CD8-positive, alpha-beta T cell (primary cell): ENCODE measurements at places on chromosomes 16 and 17. TPM values are rescaled to one million over a fixed set of nuclear protein-coding genes. Genes with fewer than 3 reads are reported as not detected.

KRTAP2-2 gene
- not detected for total RNA-seq

TMEM238L gene
- total RNA-seq: not detected

ZNF597 gene
- 4.6 TPM for total RNA-seq

GRCh38 chr17:21475571-21475970 lies 99.4 kb downstream of the KCNJ12 start:
- DNase-seq: no peak

DNA sequence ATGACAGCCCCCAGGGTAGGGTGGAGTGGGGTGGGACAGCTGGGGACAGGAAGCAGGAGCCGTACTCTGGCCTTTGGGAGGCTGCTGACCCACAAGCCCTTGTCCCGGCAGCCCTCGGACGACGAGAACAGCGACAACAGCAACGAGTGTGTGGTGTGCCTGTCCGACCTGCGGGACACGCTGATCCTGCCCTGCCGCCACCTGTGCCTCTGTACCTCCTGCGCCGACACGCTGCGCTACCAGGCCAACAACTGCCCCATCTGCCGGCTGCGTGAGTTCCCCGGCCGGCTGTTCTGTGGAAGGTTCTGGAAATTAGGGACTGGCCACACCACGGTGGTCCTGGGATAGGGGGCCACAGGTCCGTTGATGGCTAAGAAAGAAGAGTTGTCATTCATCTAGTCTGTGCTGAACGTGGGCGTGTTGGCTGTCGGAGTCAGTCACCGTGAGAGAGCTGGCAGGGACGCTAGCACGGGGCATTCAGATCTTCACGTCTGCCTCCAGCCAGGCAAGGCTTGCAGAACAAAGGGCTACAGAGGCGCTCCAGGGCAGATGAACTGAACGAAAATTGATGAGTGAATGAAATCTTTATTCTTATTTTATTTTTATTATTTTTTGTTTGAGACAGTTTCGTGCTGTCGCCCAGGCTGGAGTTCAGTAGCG lies 19.8 kb upstream of the NUDT16L1 start:
- no peak for DNase-seq

GRCh38 chr17:81037798-81038733 lies 3.1 kb downstream of the BAIAP2 start:
- no peak for DNase-seq

DNA sequence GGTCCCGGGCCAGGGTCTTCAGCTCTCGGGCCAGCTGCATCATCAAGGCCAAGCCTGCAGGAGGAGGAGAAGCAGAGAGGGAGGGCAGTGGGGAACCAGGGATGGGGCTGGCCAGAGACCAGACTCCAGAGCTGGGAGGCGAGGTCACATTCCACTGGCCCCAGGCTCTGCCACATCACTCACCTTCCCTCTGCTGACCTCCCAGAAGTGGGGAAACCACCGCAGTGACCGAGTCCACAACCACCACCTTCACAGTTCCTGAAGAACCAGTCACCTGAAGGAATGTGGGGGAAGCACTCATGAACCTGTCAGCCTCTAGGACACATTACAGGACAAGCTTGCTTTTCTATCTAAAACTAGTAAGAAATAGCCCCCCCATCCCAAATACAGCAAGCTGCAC lies 16.4 kb downstream of the RAD51D start:
- no peak for DNase-seq

DNA sequence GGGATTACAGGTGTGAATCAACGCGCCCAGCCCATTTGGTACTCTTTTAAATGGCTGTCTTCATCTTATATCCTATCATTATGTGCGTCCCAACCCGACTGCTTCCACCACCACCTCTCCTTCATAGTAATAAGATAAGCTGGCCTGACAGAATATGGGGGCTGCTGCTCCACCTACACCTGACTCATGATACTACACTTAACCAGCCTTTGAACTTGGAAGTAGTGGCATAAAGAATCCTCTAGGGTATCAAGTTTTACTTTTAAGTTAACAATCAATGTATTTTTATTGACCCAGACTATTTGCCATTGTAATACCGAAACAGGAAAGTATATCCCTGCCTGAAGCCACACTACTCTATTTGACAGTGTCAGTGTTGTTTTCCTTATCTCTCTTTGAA lies 18.8 kb downstream of the PDZD9 start:
- no peak for DNase-seq

DNA sequence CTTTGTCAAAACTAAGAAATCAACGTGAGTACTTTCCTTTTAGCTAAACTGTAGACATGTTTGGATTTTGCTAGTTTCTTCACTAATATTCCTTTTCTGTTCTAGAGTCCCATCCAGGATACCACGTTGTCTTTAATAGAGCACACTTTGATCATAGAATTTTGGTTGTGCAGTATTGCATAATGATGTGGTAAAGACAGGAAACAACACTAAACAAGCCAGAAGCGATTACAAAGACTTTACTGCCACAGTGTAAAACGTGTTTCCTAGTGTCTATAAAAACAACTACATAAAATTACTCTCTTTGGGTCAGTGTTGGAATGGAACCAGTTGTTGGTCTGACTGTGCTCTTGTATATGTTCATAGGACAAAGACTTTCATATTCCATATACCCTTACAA lies 19.3 kb downstream of the SHISA9 start:
- DNase-seq: no peak

DNA sequence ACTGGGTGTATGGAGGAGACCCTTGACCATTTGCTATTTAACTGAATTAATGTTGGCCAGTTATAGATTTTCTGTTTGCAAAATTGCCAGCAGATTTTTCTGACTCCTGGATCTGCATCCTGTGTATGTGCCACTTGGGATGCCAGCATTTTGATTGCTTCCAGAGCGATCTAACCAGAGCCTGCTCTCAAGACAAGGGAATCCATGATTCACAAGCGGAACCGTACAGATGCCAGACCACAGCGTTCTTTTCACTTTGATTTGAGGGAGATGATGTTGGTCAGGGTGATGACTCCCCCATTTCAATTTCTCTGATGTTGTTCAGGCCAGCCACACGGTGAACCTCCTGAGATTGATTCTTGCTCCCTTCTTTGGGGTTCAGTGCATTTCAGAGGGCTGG lies 228.7 kb downstream of the CDH13 start:
- no peak for DNase-seq

DNA sequence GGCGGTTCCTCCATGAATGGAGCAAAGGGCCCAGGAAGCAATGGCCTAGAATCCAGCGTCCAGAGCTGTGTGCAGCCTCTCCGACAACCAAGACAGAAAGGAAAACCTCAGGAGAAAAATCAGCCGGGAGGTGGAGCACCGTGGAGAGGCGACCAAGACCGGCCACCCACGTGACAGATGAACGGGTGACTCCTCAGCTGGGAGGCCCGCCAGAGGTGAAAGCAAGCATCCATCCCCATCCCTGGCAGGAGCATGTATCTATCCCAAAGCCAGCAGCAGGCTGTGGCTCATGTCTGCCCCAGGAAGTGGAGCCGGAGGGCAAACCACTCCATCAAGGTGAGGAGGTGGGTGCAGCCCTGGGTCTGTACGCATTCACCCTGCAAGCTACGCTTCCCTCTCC lies 52.1 kb downstream of the FOXL1 start:
- DNase-seq: no peak

- DNase-seq: no peak
Measured at GRCh38 chr17:10216213-10216938, 18.0 kb upstream of the GAS7 start.

- peak; percentile 17 for DNase-seq
Measured at GRCh38 chr16:23482778-23483177, 27.5 kb downstream of the GGA2 start.

YBX2 gene
- total RNA-seq: not detected

TMEM98 gene
- total RNA-seq: not detected

DNA sequence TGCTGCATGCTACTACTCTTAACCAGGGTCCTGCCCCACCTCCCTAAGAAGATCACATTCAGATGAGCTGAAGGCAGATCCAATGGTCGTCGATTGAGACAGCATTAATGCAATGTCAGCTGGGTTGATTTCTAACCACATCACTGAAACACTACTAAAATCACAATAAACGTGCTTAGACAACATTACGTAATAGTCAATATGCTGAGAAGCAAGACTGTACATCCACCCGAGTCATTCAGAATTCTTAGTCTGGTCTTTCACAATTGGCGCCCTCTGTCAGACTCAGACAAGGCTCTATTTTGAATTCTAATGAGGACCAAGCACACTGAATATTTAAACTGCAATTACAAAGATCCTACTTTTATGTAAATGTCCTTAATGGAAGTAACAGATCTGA lies 205.2 kb downstream of the STX8 start:
- no peak for DNase-seq

GRCh38 chr17:66702106-66702936 lies 132.6 kb upstream of the CACNG5 start:
- DNase-seq: no peak

GRCh38 chr17:83099086-83099555 lies 19.7 kb downstream of the METRNL start:
- DNase-seq: no peak

DNA sequence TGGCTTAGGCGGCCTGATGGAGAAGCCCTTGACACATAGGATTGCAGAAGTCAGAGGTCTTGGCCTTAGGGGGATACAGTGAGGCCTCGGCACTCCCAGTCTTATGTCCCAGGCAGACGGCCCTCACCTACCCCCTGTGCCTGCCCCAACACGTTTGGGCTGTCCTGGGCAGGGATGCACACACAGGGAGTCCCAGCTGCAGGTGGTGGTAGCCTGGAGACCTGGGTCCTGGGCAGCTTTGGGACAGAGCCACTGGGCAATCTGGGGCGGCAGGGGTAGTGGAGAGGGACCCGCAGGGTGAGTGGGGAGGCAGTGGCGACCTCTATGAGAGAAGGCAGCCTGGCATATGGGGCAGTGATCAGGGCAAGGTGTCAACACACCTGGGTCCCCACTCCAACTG lies 48.3 kb downstream of the SDK2 start:
- no peak for DNase-seq

DNA sequence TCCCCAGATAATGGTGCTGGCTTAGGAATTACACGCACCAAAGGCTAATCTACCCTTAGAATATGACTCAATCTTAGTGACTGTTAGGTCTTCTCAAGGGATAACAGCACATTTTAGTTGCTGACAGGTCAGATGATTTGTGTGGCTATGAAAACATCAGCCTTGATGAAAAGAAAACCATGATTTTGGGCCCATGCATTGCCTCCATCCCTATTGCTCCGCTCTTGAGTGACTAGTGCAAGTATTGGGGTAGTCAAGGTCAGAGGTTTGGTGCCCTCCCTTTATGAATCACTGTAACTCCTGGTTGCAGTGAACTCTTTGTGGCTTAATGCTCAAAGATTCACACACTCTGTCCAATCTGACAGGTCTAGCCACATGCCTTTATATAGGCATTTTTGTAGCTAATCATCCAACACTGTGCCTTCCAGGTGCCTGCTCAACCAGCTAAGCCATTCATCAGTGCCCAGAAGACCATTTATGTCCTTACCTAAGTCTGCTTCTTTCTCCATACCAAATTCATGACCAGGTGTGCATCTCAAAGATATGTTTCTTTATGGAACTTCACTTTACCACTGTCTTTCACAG lies 251.6 kb downstream of the KCNJ2 start:
- DNase-seq: no peak

ARL5C gene
- not detected for total RNA-seq

KRTAP4-4 gene
- not detected for total RNA-seq

GRCh38 chr16:53821487-53821886 lies 117.5 kb downstream of the FTO start:
- no peak for DNase-seq

DNA sequence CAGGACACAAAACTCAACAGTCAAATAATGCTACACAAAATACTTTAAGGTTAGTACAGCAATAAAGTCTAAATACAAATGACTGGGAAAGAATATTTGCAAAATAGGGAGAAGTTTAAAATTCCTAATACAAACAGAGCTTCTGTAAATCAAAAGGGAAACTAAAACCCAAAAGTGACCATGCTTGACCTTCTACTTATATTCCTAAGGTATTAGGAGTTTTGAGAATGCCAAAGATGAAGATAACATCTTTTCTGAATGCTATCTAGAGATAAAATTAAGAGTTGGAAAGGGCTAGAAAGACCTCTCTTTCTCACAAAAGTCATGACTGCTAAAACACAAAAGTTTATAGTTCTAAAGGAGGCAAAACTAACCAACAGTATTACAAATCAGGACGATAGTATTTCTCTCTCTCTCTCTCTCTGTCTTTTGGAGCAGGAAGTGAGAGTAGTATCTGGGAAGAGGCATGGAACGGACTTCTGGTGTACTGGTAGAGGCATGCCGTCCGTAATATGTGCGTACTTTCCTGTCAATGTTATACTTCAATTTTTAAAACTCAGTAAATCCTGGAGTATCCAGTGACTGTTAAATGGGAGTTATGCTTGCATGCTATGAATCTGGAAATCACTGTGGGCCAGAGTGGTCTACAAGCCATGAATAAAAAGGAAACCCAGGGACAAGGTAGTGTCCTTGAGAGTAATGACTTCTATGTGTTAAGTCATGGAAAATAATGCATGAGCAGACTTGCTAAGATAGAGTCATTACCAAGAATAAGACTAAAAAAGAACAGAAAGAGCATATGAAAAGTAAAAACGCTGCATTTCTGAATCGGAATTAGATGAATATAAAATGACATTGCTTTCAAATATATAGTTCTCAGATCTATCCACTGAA lies 49.7 kb upstream of the ANKFY1 start:
- no peak for DNase-seq

DNA sequence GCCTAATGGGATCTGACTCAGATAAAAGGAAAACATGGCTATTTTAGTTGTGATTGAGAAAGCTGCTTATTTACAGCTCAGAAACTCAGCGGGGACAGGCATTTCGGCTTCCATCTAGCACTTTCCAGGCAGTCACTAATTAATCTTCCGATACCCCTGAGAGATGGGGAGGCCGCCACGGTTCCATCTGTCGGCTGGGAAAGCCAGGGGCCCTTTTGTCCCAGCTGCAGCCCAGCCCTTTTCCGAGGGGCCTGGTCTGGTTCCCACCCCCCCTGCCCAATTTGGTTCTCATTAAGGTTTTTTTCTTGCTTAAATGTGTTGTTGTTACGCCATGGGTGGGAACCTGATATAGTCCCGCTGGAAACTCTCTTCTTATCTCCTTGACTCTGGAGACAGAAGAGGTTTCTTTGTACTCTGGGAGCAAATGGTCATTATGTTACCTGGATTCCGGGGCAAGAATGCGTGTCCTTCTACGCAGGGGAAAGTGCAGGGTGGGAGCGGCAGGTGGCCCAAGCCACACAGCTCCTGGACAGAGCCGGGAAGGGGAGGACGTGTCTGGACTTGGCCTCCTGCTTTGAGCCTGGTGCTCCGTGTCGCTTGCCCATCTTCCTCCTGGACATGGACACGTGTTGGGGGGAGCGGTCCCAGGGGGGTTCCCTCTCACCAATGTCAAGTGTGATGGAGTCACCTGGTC lies 50.9 kb upstream of the GSE1 start:
- no peak for DNase-seq
